ENCODE measurements at places on chromosomes 3 and 15. TPM values are rescaled to one million over a fixed set of nuclear protein-coding genes. Genes with fewer than 3 reads are reported as not detected.

Gene AP2M1
- 238 TPM for total RNA-seq

Gene STAB1
- 58.6 TPM for total RNA-seq

Gene C3orf80
- total RNA-seq: 2.8 TPM

Gene SEC22C
- 66.0 TPM for total RNA-seq

Gene SEMA3G
- total RNA-seq: 1.7 TPM

Gene IMPG2
- 0.50 TPM for total RNA-seq

DNA sequence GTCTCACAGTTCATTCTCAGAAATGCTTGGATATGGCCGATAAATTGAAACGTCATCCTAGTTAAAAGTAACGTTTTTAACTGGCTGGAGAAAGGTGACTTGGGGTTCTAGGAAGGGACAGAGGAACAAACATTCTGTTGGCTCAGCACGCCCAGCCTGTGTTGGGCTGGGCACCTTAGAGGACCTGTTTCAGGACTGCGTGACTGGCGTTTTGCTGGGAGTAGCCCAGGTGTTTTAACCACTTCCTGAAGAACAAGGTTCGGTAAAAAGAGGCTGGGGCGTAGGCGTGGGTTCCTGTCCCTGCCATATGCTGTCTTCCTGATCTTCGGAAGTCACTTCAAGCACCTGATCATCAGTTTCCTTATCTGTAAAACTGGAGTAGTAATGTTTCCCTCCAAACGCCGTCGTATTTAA, 1.1 kb upstream of the TLNRD1 start:
- H3K36me3 ChIP-seq: no peaks in the 10 kb centered on the region
- peak overlapping the region; percentile 84 for H3K27ac ChIP-seq
- H3K4me3 ChIP-seq: no peak overlapping the region
- no peaks in the 10 kb centered on the region for H3K4me1 ChIP-seq
- DNase-seq: no peak
- no peaks in the 10 kb centered on the region for H3K27me3 ChIP-seq

DNA sequence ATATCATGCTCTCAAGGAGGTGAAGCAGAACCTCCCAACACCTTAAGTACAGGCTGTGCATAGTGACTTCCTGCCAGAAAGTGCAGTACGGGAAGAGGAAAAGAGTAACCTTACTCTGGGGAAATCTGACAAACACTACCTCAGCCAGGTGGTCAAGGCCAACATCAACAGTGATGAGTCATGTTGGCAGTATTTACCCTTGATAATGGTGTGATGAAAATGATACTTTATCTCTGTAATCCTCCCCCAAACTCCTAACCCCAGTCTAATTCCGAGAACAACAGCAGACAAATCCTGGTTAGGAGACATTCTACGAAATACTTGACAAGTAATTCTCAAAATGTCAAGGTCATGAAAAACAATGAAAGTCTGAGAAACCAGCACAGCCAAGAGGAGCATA, 26.5 kb downstream of the ANKDD1A start:
- DNase-seq: no peak
- no peak overlapping the region for H3K4me3 ChIP-seq
- H3K36me3 ChIP-seq: no peaks in the 10 kb centered on the region
- H3K27ac ChIP-seq: peak overlapping the region; percentile 53
- H3K27me3 ChIP-seq: no peaks in the 10 kb centered on the region

DNA sequence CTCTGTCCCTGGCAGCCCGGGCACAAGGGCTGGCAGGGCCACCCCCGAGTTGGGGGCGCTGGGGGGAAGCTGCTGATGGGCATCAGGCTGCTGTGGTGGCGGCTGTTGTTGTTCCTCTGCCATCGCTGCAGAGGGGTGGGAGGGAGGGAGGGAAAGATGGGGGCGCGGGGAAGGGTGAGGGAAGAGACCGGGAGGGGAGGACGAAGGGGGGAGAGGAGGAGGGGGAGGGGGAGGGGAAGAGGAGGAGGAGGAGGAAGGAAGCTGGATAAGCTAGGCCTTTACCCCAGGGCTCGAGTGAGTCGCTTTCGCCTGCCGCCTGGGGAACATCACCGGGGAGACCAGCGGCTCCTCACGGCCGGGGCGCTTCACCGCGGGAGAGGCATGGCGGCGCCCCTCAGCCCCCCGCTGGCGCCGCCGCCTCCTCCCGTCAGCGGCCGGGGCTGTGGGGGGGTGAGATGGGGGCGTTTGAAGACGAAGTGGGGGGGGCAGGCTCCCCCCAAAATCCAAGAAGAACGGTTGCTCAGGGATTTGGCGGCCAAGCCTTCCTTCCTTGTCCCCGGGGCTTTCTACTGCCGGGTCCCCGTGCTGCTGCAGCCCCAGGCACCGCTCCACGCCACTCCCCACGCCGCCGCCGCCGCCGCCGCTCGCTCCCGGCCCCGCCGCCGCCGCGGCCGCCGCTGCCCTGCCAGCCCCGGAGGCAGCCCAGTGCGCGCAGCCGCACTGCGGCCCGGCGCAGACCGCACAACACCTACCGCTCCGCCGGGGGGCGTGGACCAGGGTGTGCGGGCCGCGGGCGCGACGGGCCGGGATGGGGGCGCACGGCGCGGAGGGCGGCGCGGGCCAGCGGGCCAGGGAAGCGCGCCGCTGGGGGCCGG, at the start of gene RFX7:
RFX7 (minus strand) TSS at position 717 of the 875 bp plus-strand sequence; CDS start at position 123, 594 bp downstream.
- no peaks in the 10 kb centered on the region for H3K36me3 ChIP-seq
- H3K4me3 ChIP-seq: peak within 1 kb of the TSS; percentile 88
- peak within 1 kb of the TSS; percentile 89 for H3K27ac ChIP-seq
- peak; percentile 84 for DNase-seq

DNA sequence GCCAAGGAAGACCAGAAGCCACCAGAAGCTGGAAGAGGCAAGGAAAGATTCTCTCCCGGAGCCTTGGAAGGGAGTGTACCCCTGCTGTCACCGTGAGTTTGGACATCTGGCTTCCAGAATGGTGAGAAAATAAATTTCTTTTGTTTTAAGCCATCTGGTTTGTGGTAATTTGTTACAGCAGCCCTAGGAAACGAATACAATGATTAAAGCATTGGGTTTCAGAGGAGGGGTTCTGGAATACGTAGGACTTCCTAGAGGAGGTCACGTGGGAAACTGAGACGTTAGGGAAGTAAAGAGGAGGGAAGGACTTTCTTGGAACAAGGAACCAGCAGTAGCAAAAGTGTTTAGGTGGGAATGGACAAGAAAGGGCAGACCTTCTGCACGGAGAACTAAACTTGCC, 377.7 kb downstream of the IL20RB start:
- DNase-seq: no peak
- H3K27ac ChIP-seq: no peak overlapping the region
- H3K4me1 ChIP-seq: no peaks in the 10 kb centered on the region

DNA sequence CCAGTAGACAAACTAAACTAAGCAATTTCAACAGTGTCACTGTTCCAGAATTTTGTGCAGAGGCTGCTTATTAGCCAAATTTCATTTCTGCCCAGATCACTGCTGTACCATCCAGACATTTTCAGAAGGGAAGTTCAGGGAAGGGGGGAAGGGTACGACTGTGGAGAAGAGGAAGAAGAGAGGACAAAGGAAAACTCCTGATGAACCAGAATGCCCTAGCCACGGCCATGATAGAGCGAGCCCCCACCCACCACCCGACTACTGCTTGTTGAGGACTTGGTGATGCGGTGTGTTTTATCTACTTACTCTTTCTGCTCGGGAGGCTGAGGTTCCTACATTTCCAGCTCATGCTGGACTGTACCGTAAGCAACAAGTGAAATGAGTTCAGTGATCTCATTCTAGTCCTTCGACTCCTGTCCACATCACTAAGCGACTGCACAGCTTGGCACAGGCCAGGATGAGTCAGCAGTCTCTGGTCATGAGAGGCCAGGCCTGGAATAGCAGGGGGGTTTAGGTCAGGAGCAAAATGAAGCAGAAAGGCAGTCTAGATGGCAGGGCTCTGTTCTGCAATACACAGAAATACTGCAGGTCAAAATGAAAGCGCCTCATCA, 330.8 kb downstream of the TIGIT start:
- peak; percentile 94 for DNase-seq
- H3K36me3 ChIP-seq: no peaks in the 10 kb centered on the region
- peaks cover 41% of the 10 kb centered on the region for H3K4me1 ChIP-seq
- no peaks in the 10 kb centered on the region for H3K27me3 ChIP-seq
- peak overlapping the region; percentile 88 for H3K27ac ChIP-seq

- DNase-seq: no peak
- H3K4me3 ChIP-seq: no peak within 1 kb of the TSS
- no peaks in the 10 kb centered on the region for H3K4me1 ChIP-seq
- no peak within 1 kb of the TSS for H3K27ac ChIP-seq
- no peaks in the 10 kb centered on the region for H3K36me3 ChIP-seq
These were observed at the start of gene GPR87 for GRCh38 chr3:151316267-151316991. Gene GPR87, minus strand, starts transcription at chr3:151316820. Its CDS starts 16,720 bp downstream, at chr3:151300100.

DNA sequence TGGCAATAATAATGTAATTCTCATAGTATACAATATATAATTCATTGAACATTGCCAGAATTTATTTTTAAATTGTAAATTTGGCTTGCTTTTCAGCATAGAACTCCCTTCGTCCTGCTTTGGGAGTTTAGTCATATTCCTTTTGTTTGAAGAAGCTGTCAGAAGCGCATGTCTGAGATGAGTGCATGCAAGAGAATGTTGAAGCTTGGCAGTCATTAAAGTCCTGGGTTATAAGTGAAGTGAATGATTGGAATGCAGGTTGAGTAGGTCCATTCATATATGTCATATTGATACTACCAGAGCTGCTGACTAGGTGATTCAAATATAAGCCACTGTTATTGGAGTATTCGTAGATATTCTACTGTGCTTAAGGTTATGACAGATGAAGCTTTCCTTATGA, 243.6 kb upstream of the MDFIC2 start:
- no peaks in the 10 kb centered on the region for H3K27me3 ChIP-seq
- H3K4me3 ChIP-seq: no peak overlapping the region
- no peak for DNase-seq
- no peaks in the 10 kb centered on the region for H3K4me1 ChIP-seq

DNA sequence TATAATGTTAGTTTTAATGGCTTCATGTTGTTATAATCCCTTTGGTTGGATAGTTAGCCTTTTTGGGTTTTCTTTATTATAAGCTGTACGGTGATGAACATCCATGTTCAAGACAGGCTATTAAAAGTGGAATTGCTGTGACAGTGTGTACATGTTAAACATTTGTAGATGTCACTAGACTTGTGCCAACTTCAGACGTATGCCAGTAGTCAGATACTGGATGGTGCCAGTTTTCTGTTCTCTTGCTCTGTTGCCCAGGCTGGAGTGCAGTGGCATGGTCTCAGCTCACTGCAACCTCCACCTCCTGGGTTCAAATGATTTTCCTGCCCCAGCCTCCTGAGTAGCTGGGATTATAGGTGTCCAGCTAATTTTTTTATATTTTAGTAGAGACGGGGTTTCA, 54.1 kb downstream of the MGA start:
- H3K27ac ChIP-seq: no peak overlapping the region
- H3K27me3 ChIP-seq: no peaks in the 10 kb centered on the region
- no peak for DNase-seq
- no peaks in the 10 kb centered on the region for H3K36me3 ChIP-seq
- no peaks in the 10 kb centered on the region for H3K4me1 ChIP-seq

DNA sequence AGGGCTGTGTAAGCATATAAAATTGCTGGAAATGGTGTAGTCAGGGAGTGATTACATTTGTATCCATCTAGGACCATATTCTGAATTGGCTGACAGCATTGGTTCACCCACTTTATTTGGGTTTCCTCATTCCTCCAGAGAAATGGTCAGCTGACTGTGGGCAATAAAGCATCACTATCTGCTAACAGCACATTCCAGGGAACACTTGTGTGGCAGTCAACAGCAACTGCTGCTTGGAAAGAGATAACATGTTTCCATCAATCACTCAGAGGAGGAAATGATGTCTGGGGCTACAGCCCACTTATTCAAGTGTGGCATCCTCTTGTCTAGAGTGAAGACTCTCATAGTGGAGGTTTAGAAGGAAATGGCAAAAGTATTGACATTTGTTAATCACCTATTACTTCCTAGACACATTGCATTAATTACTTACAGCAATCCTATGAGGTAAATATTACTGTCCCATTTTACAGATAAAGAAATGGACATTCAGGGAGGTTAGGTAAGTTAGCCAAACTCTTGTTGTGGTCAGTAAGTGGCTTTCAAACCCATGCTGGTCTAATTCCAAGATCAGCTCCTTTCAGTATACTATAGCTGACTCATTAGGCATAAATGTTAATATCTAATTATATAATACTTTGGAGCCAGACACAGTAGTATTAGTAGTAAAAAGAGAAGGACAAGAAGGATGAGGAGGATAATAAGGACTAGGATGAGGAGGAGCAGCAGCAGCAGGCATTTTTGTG, 247.8 kb downstream of the ALCAM start:
- H3K27me3 ChIP-seq: no peaks in the 10 kb centered on the region
- H3K36me3 ChIP-seq: no peaks in the 10 kb centered on the region
- H3K27ac ChIP-seq: no peak overlapping the region
- H3K4me3 ChIP-seq: no peak overlapping the region
- DNase-seq: no peak

DNA sequence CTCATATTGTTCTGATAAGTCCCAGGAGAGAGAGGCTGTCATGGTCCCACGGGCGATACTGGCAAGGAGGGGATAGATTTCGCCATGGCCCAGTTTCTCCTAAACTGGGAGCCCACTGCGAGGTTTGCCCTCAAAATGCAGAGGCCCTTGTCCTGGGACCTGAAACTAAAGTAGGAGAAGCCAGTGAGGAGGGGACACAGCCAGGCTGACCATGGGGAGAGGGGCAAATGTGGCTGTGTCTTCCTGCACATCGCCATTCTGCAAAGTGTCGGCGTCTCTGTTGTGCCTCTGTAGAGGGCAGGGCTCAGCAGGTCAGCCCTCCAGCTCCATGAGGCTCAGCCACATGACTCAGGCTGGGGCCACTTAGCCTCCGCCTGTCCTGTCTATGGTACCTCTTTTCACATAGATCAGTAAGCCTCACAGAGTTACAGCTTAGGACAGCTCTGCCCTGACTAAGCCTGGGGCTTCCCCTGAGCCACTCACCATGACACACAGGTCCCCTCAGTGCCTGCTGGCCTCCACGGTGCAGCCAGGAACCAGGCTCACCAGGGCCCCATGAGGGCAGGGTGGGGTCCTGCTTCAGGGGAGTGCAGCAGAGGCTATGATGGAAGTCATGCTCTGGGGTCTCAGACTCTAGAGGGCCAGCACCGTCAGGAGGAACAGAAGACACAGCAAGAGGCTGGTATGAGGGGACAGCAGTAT, 28.6 kb upstream of the PLXNA1 start:
- H3K27me3 ChIP-seq: no peaks in the 10 kb centered on the region
- no peak overlapping the region for H3K4me3 ChIP-seq
- no peaks in the 10 kb centered on the region for H3K4me1 ChIP-seq
- DNase-seq: no peak

GRCh38 chr3:124960105-124960504, 25.6 kb upstream of the MUC13 start:
- no peaks in the 10 kb centered on the region for H3K36me3 ChIP-seq
- no peak overlapping the region for H3K4me3 ChIP-seq
- H3K4me1 ChIP-seq: no peaks in the 10 kb centered on the region
- DNase-seq: no peak

- DNase-seq: no peak
- no peak overlapping the region for H3K4me3 ChIP-seq
These were observed 119.3 kb upstream of the SLC2A2 start for GRCh38 chr3:171145798-171146197.
